Spinal cord (tissue), 10 donors: ENCODE measurements at places on chromosomes 12 and 14. TPM values are rescaled to one million over a fixed set of nuclear protein-coding genes. Genes with fewer than 3 reads are reported as not detected.

Gene PLD4
- total RNA-seq, result 12.9 TPM

DNA sequence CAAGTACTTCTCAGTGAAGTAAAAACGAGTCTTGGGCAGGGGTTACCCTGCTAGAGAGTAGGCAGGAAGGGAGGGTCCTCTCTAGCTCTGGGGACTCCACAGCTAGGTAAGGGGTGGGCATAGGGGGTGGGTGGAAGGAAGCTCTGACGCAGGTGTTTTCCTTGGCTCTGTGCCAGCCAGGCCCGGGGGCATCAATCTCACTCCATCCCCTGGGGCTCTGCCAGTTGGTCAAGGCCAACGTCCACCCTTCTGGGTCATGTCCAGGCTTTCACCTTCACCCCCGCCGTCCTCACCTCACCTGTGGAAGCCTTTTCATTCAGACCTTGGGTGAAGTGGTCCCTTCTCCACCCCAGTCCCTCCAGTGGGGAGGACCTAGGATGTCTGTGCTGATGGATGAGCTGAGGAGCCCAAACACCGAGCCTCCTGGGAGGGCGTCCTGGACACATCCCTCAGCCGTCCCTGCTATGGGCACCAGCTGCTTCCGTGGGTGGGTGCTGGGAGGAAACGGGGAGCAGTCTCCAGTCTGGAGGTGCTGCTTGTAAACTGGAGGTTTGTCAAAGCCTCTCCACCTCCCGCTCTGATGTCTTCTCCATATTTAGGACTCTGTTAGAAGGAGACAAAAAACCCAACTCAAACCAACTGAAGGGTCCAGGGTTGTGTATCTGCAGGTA is 71.5 kb upstream of the SFSWAP start:
- DNase-seq, result no peak

Gene TSHR
- 3.7 TPM for total RNA-seq

Gene PRH1
- total RNA-seq, result 44.5 TPM

DNA sequence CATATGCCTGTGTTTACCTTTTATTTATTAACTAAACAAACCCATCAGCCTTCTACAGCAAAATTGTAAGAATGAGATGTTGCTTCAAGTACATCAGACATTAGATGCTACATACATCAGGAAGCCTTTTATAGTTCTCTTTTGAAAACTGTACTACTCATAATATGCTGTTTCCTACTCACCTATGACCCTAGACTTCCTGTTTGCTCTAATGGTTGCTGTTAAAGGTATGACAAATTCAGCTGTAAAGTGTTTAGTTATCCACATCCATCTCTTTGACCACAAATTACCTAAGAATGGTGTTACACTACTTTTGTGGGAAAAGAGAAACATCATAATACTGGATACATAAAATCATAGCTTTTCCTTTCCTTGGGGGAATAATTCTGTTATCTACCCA is 220.0 kb downstream of the RAD51B start:
- no peak for DNase-seq

GRCh38 chr12:47740606-47741339 is 15.5 kb upstream of the ENDOU start:
- DNase-seq, result no peak

Gene KRT75
- not detected for total RNA-seq

DNA sequence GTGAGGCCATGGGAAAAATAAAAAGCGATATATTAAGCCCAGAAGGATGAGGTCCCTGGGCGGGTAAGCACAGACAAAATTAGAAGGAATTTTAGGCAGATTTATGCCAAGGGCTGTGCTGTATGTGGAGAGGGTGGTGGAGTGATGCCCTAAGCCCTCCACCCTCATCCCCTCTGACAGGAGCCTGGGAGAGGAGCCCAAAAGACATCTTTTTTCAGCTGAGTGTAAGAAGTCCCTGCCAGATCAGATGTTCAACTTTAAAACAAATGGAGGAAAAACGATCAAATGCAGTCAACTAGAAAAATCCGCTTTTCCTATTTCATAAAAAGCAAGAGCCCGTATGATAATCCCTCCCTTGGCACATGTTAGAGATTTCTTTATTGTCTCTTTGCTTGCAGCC is 47.7 kb upstream of the NRXN3 start:
- no peak for DNase-seq

DNA sequence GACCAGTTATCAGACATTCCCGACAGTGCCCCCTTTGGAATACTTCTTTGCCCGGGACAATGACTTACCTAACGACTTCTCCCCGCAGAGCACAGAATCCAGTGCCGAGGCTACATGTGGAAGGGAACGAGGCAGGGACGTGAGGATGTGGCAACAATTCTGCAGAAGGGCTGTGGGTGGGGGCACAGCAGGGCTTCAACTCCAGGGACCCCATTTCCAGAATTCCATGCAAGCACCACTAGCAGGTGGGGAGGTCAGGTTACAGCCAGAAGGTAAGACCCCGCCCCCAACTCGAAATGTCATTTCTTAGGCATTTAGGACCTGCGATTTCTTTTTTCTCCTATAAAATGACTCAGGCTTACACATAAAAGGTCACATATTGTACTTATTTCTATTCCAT is 207.9 kb downstream of the TMEM132C start:
- DNase-seq, result no peak

Gene TBC1D30
- 19.6 TPM for total RNA-seq

GRCh38 chr12:125650587-125650986 is 585.4 kb downstream of the AACS start:
- DNase-seq, result no peak

Gene ERP27
- total RNA-seq, result 1.1 TPM

Gene DEPDC4
- 1.8 TPM for total RNA-seq

GRCh38 chr12:115983226-115983798 is 294.2 kb downstream of the MED13L start:
- DNase-seq, result no peak

GRCh38 chr14:67579636-67580035 is 20.4 kb downstream of the PIGH start:
- DNase-seq, result no peak

GRCh38 chr14:75835737-75836136 is 146.1 kb downstream of the TGFB3 start:
- DNase-seq, result no peak

Gene LMO3
- 56.1 TPM for total RNA-seq

Gene PRH2
- 0.88 TPM for total RNA-seq

- peak; percentile 97 for DNase-seq
These were observed 1.9 kb upstream of the PTMS start for GRCh38 chr12:6764011-6764828.

DNA sequence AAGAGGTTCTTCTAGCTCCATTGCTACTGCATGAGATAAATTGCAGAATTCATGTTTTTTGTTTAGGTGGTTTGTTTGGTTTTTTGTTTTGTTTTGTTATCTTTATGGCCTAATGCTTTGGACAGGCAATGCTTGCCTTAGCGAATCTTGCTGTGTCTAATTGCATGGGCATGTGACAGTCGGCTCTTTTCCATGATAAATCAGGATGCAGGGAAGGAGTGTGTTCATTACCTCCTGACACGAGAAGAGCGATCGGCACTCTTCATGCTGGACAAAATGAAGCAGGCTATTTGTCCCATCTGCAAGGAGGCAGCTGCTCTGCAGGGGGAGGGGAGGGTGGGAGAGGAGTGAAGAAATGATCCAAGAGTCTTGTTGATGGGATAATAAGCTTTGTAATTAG is 6.5 kb downstream of the CCDC60 start:
- peak; percentile 57 for DNase-seq

DNA sequence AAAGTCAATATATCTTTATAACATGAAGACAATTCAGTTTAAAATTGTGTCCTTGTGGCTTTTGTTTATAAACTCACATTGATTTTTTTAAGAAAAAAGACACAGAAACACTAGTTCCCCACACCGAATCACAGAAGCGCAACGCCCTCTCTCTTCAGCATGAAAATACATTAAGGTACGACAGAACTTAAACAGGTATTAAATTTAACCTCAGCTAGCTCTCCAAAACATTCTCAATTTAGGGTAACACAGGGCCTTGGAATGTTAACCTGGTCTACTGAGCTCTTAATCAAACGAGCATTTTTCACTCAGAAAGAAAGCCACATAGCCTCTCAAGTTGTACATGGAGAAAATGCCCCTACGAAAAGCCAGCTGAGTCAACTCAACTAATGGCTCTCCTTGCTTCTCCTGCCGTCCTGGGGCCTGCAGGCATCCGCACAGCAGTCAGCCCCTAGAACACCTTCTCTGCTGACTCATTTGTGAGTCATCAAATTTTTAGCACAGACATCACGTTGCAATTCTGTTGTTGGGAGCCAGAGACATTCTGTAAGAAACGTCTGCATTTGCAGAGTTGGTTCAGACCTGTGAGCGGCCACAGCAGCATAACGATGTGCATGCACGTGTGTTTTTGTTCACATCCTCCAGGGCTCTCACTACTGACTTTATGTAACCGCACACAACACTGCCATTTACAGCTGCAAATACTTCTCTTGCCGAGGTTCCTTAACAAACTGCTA is 141.6 kb downstream of the ITPR2 start:
- DNase-seq, result no peak

DNA sequence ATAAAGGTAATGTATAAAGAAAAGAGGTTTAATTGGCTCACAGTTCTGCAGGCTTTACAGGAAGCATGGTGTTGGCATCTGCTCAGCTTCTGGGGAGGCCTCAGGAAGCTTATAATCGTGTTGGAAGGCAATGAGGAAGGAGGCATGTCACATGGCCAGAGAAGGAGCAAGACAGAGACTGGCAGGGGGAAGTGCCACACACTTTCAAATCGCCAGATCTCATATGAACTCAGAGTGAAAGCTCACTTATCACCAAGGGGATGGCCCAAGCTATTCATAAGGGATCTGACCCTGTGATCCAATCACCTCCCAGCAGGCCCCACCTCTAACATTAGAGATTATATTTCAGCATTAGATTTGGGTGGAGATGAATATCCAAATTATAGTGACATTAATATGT is 26.3 kb downstream of the LDHB start:
- no peak for DNase-seq

DNA sequence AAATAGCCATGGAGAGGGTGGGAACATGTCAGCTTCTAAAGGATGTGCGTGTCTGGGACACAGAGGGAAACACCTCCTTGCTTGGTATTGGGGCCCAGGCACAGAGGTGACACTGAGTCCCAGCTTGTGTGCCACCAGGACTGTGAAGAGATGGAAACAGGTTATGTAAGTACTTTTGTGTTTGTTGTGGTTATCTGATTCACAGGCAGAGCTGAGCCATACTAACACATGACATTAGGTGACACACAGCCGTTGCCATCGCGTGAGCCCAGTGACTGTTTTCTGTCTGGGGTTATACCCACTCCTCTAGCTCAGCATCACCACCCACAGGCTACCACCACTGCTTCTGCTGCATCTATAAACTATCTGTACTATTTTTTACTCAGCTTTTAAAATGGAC is 12.1 kb upstream of the FLVCR2 start:
- no peak for DNase-seq

DNA sequence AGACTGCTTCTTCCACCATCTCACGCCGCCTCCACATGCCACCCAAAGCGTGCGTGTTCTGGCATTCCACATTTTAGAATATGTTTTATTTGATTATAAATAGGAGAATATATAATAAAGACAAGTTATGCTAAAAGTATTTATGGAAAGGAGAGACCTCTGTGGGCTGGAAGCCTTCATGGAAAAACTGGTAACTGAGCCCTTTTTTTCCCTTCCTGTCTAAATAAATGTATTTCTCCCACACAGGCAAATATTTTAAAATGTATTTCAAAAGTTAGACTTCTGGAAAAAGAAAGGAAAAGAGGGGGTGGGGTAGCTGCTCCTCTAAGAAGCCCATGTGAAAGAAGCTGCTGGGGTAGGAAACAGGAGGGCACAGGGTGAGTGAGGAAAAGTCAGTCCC is 16.1 kb upstream of the NR4A1 start:
- DNase-seq, result no peak

Gene CCDC175
- total RNA-seq, result 1.5 TPM

- no peak for DNase-seq
These were observed 133.1 kb downstream of the DAAM1 start for GRCh38 chr14:59321626-59321949.

DNA sequence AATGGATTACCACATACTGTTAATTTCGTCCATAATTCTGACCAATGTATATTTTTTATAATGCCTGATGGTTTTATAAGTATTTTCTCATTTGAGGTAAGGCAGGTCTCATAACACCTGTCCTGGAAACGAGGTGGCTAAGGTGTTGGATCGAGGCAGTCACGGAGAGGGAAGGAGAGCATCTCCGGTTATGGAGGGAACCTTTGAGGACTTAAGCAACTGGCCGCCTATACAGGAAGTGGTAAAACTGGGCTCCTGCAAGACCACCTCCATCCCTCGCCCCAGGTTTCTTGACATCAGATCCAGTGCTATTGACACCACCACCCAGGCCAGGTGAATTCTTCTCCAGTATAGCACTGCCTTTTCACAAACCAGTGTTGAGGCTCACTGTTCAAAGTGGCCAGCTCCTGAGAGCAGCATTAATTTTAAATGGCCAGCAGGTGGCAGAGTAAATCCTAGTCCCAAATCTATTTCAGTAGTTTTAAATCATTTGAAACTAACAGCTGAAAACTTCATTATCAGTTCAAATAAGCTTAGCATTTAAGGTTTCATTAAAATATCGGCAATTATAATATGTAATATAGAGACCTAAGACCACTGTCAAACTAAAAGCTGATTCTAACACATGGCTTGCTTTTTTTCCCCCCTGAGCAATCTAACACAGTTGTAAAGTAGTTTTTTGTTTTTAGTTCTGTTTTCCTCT is 100.8 kb downstream of the PPM1A start:
- peak; percentile 33 for DNase-seq

- no peak for DNase-seq
These were observed 36.8 kb upstream of the PIWIL1 start for GRCh38 chr12:130300737-130301535.

GRCh38 chr12:126434412-126434985 is 1369.3 kb downstream of the AACS start:
- no peak for DNase-seq

Gene VPS29
- 95.9 TPM for total RNA-seq

DNA sequence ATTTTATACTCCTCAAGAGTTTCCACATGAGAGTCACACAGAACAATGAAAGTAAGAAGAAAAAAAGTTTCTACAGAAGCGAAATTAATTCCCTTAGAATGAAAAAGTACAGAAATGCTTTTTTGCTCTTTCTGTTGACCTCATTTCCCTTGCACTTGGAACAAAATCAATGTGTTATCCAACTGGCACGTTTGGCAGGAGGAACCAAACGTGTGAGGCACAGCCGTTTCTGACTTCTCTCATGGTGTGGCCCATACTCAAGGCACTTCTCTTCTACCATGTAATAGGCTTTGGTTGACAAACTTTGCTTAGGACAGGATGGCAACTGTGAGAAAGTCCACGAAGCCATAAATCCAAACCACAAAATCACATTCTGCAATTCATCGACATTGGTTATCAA is 297.0 kb downstream of the FUT8 start:
- no peak for DNase-seq

Gene NRDE2
- total RNA-seq, result 15.5 TPM

DNA sequence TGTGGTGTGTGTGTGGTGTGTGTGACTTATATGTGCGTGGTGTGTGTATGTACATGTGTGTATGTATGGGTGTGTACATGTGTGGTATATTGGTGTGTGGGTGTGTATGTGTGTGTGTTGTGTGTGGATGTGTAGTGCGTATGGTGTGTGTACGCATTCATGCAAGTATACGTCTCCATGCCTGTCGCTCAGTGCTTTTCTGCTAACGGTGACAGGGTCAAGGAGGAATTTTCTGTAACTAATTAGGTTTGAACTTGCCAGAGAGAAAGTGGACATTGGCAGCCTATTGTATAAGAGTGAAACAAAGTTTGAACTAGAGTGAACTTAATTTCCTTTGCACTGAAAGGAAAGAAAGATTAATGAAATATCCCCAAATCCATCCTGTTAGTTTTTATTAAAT is 120.9 kb upstream of the GSC start:
- DNase-seq, result no peak

GRCh38 chr12:114683709-114684097 is 272 bp downstream of the TBX3 start:
- no peak for DNase-seq
